ENCODE measurements at places on chromosomes 2 and 18.

DNA sequence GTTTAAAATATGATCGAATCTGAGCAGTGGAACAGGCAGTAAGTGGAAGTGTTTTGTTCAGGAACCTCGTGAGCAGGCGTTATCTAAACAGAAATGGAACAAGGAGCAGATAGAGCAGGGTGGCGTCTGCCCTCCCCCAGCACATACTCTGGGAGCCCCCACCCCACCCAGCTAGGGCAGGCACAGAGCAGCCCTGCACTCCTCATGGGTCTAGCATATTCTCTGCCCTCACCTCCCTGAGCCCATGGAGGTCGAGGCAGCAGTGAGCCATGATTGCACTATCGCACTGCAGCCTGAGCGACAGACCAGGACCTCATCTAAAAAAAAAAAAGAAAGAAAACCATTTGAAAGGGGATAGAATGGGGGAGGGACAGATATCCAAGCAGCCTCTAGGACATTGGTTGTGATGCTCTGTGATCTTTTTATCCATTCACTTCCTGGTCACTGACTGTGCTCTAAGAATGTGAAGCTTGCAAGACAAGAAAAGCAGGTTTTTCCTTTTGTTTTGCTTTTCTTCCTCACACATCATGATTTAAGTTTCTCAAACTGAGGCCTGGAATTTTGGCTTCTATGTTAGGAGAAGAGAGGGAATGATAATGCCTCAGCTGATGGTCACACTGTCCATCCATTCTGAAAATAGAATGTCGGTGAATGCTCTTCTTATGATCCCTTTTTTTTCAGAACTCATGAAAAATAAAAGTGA, 3.1 kb downstream of the MLPH start:
- DNase-seq, result no peak

DNA sequence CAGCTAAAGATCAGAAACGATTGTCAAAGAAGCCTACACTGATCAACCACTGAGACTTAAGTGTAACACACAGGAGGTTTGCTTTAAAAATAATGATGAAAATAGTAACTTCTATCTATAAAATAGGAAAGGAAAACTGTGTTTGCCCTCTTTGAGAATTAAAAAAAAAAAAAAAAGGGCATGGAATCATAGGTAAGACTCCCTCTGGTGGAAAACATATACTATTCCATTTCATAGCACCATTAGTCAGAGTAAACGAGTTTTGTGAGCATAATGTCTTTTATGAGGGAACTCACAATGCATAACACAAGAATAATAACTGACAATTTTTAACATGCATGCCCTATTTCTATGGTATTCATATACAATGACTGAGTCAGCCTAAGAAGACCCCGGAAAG, 36.3 kb downstream of the SLC35F5 start:
- no peak for DNase-seq

- DNase-seq, result no peak
Measured at GRCh38 chr2:127194447-127194846, 25.7 kb downstream of the CYP27C1 start.

GRCh38 chr2:213150315-213151097, 906 bp downstream of the IKZF2 start:
- DNase-seq, result no peak

GRCh38 chr2:31434911-31435310, 20.4 kb upstream of the XDH start:
- no peak for DNase-seq

DNA sequence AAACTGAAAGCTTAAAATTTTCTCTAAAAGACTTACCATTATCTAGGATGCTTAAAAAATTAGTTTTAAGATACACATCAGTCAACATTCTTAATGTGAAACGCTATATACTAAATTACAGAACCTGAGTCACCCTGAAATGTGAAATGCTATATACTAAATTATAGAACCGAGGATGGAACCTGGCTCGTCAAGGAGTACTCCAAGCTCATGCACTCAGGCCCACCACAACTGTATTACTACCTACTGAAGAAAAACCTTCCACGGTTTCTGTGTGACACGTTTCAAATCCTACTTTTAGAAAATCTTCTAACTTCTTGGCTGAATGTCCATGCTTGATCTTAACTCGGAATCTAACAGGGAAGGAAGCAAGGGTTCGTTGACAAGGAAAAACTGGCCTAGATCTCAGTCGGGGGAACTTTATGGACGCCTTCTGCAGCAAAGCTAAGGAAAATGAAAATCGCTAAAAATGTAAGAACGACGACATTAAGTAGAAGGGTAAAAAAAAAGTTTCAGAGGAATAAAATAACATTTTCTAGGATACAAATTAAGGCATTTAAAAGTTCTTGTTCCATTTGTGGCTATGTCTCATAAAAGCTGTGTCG, 1.4 kb downstream of the PRKD3 start:
- DNase-seq, result no peak

DNA sequence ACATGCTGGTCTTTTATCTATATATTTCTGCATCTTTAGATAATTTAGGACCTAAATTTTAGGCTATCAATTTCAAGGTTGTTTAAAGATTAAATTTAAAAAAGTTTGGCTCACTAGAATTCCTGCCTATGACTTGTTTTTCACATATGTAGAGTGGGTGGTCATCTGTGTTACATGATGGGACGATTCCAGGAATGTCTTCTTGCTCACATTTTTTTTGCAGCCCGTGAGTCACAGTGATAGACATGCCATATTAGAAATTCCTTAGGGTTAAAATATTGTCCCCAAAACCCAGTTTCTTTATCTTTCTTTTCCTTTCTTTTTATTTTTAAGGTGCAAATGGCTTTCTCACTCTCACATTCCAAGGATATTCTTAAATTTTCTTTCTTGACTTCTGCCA, 652.0 kb downstream of the PLCL1 start:
- DNase-seq, result no peak

DNA sequence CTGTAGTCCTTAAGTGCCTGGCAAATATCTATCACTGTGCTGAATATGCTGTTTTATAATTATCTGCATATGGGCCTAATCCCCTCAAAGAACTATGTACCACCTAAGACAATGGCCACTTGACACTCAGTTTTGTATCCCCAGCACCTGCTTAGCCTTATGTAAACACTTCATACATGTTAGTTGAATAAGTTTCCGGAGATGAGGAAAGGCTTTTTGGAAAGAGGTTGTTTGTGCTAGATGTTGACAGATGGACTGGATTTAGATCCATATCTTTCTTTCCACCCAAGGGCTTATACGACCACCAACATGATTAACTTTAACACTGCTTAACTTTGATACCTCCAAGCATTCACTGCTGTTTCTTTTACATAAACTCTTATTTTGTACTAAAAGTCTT, 63.3 kb downstream of the FAM228A start:
- no peak for DNase-seq

- no peak for DNase-seq
Measured at GRCh38 chr18:78822949-78823285, 156.7 kb upstream of the SALL3 start.

- DNase-seq, result no peak
Measured at GRCh38 chr2:235371018-235371417, 122.8 kb upstream of the AGAP1 start.

GRCh38 chr2:219718066-219718465, 90.6 kb downstream of the SLC4A3 start:
- DNase-seq, result no peak

DNA sequence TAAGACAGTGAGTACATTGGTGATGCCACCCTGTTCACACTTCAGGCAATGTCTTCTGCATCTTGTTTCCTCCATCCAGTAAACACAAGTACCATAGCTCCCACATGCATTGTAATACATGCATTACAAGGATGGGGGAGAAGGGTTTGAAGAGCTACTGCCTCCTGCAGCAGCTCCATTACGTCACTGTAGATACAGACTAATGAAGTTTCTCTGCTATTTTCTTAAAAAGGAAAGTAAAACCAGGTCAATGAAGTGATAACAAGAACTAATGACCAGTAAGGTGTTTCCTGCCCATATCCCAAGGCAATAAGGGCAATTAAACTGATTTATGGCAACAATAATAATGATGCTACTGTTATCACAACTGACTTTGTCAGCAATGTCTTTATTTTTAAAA, 18.2 kb upstream of the BBS5 start:
- no peak for DNase-seq

GRCh38 chr2:48626047-48626446, 8.4 kb downstream of the GTF2A1L start:
- no peak for DNase-seq

GRCh38 chr2:138922973-138923563, 142.9 kb upstream of the NXPH2 start:
- DNase-seq, result no peak

DNA sequence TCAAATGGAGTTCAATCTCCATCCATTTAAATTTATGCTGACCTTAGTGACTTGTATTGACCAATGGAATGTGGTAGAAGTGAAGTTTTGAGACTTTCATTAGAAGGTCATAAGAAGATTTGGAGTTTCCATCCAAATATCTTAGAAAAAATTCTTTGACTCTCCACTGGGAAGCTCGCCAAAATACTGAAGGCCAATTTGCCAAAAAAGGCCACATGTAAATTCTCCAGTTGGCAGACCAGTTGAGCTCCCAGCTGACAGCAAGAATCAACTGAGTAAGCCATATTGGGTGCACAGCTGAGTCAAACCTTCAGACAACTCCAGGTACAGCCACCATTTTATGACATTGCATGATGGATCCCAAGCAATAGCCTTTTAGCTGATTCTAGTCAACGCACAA, 228.3 kb upstream of the SETBP1 start:
- no peak for DNase-seq

GRCh38 chr2:97868986-97869721, 126.6 kb downstream of the TMEM131 start:
- no peak for DNase-seq

GRCh38 chr2:232137356-232138147, 176.0 kb downstream of the DIS3L2 start:
- no peak for DNase-seq

DNA sequence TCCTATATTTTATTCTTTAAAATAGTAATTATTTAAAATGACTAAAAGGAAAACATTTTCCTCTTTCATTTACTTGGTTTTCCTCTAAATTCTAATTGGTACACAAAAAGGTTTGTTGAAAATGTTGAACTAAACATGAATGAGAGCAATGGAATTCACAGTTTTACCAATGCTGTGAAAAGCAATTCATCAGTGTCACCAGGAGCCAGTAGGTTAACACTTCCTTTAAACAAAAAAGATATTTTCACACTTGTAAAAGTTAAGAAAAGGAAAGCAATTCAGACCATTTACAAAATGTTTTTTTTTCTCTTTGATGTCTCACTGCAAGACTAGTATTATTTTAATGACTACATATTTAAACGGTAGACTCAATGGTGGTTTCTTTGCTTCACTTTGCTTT, 341.6 kb downstream of the RIT2 start:
- DNase-seq, result no peak

- no peak for DNase-seq
Measured at GRCh38 chr2:215870986-215871385, 142.4 kb downstream of the MREG start.

- no peak for DNase-seq
Measured at GRCh38 chr2:198097630-198098029, 293.2 kb downstream of the PLCL1 start.

- DNase-seq, result no peak
Measured at GRCh38 chr18:56935434-56936040, 211.3 kb upstream of the BOD1L2 start.

GRCh38 chr2:64124571-64124970, 19.6 kb downstream of the PELI1 start:
- no peak for DNase-seq

DNA sequence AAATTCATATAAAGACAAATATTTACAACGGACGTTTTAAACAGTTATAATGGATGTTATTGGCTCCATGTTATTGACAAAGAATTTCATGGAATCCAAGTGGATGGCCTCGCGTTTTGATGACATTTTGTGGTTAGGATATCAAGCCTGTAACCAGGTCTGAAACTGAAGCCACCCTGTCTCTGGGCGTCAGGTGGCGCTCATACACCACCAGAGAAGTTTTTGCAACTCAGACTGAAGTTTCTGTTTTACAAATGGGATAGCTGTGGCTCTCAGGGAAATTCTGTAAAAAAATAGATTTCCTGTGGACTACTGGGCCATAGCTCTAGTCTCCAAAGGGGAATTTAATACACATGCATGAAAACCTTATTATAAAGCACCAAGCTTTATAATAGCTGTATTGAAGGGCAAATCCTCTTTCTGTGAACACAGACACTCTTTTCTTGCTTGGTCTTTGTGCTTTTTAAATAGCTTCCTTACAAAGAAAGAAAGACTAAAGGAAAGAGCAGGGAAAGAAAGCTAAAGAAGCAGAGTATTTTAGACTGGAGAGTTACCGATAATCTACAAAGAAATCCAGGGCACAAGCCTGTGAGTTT, 86.7 kb downstream of the C18orf54 start:
- peak; percentile 19 for DNase-seq

DNA sequence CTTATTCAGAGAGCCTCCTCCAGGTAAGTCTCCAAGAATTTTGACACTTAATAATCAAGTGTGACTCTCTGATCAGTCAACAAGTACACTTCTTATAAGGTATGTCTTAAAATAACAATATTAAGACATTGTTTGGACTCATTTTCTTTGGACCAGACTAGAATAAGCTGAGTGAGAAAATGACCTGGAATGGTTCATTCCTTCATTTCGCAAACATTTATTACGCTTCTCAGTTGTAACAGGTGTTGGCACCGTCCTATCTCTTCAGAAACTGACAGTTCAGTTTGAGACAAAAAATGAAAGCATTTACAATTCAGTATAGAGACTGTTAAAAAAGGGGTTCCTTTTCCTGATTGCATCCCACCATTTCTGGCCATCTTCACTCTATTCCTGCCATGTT, 46.6 kb downstream of the TSPYL6 start:
- DNase-seq, result no peak

DNA sequence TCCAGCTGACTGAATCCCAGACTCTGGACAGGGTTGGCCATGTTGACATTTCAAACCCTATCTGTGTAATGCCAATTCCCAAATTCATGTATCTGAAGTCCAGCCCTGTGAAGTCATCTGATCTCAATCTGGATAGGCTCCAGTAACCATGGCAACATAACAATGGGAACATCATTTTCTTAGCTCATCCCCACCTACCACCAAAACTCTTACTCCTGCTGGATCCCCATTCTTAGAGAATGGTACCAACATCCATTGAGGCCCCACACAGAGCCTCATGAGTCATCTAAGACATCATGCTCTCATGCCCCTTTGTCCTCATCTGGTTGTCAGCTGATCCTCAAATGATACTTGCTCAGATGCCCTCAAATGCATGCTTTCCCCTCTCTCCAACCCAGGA, 58.9 kb upstream of the TEX51 start:
- no peak for DNase-seq

DNA sequence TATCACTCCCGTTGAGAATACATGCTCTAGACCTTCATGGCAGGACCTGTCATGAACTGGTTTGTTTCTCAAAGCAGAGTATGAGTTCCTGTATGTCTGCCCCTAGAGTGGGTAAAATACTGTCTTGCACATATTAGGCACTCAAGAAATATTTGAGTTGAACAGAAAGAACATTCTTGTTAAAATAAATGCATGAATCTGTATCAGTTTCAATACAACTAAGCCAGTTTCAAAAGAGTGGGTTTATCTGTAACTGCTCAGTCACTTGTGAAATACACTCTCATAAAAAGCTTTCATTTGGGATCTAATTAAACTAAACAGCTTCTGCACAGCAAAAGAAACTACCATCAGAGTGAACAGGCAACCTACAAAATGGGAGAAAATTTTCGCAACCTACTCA, 69.2 kb downstream of the RFTN2 start:
- DNase-seq, result no peak
